Left lung (tissue), 14 donors: ENCODE measurements at places on chromosomes 4 and X. TPM values are rescaled to one million over a fixed set of nuclear protein-coding genes. Genes with fewer than 3 reads are reported as not detected.

- DNase-seq = no peak
Measured at GRCh38 chr4:142696334-142697122, 149.6 kb downstream of the INPP4B start.

GRCh38 chr4:144399927-144400326 lies 246.0 kb upstream of the HHIP start:
- no peak for DNase-seq

- no peak for DNase-seq
Measured at GRCh38 chrX:123983240-123983639, 21.7 kb downstream of the STAG2 start.

GRCh38 chrX:964831-965416 lies 247.5 kb downstream of the CRLF2 start:
- no peak for DNase-seq

- peak; percentile 53 for DNase-seq
Measured at GRCh38 chr4:95979961-95980876, 140.3 kb downstream of the PDHA2 start.

DNA sequence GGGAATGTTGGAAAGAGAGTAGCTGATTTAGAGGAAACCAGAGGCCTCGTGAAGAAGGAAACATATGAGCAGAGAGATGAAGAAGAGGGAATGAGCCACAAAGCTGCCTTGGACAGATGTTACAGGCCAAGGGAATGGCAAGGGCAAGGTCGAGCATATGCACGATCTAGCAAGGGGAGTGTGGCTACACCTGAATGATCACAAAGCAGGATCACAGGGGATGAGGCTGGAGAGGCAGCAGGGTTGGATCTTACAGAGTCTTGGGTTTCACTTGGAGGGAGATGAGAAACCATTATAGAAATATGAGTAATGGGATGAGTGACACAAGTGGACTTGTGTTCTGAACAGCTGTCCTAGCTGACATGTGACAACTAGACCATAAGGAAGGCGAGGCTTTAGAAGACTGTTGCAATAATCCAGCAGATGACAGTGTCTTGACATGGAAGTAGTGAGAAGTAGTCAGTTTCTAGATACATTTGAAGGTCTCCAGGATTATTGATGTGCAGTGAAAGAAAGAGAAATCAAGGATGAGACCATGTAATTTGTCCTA lies 58.7 kb downstream of the RASGEF1B start:
- no peak for DNase-seq

DNA sequence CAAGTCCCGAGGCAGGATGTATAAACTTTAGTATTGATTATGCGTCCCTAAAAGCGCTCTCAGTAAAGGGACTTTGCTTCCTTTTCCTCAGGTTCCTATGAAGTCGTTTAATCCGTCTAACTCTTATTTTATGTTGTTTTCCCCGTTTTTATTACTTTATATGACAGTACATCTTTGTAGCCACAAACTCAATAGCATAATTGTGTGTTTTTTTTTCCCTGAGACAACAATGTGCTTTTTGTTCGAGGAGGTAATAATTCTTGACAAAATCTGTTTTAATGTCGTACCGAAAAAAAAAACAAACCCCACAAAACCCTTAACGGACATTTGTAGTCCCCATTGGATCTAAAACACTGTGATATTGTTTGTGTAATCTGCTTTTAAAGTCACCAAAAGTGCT lies 17.9 kb upstream of the PPP2R3B start:
- DNase-seq = no peak

- DNase-seq = no peak
Measured at GRCh38 chrX:132877954-132878536, 80.4 kb downstream of the HS6ST2 start.

DNA sequence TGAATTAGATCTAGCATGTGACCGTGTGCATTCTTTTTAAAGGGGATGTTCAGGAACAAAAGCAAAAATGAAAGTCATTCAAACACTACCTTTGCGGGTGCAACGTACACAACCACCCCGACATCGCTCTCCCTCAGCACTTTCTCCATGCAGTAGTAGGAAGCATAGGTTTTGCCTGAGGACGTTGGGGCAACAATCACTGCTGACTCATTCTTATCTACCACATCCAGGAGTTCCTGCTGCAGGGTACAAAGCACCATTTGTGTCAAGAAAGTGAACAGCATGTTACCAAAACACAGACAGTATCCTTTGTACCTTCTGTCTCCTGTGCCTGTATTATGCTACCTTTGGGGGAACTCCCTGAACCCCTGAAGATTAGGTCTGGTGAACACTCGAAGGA lies 58.6 kb downstream of the DDX60L start:
- no peak for DNase-seq

- DNase-seq = no peak
Measured at GRCh38 chr4:2812612-2813354, 19.9 kb downstream of the SH3BP2 start.

- no peak for DNase-seq
Measured at GRCh38 chrX:40987413-40987812, 97.8 kb upstream of the USP9X start.

DNA sequence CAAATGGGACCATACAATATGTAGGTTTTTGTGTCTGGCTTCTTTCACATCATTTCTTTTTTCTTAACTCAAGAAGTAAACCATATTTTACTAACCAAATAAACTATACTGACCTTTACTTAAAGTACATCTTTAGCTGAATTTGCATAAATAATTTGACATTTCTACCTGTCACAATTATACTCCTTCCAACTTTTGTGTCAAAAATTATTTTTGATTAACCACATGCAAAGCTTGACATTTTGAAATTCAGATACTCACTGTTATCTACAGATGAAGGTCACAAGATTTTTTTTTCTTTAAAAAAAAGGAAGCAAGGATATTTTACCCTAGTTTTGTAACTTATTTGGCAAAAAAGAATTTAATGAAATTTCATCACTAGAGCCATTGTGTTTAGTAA lies 12.0 kb upstream of the RAB9A start:
- no peak for DNase-seq

DNA sequence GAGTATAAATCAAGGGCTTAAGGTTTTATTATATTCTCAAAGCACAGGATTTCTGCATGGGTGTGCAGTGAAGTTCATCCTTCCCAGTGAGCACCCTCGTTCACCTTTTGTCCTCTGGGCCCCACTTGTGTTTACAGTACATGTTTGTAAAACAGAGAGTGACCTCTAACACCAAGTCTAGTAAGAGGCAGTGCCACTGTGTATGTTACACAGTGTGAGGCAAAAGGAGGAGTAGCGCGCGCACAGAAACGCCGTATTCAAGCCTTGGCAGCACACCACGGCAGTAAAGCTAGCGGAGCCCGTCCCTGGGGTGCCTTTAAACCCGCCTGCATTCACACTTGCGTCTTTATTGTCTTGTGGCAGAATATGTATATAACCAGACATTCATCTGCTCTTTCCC lies 51.9 kb downstream of the CCNI start:
- peak; percentile 45 for DNase-seq

DNA sequence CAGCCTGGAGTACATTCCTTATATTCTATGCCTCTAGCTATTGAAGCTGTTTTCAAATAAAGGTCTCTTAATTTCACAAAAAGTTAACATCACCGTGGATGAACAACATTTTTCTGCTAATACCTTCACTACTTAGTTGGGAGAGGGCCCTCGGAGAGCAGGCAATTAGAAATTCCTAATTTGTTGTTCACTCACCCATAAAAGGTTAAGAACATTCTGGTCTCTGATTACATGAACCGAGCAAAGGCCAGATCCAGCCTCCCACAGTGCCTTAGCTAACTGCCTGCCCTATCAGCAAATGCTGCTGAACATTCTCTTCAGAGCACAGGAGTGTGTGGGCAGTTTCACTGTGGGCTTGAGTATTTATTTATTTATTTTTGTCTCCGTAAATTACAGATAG lies 36.0 kb upstream of the TTC29 start:
- DNase-seq = no peak

- DNase-seq = peak; percentile 65
Measured at GRCh38 chr4:102620697-102621497, 119.7 kb downstream of the NFKB1 start.

The LAP3 gene
- 72.8 TPM for polyA plus RNA-seq

The ATP8A1 gene
- 31.3 TPM for polyA plus RNA-seq

The EFHC2 gene
- polyA plus RNA-seq = 5.0 TPM

The KIAA1210 gene
- polyA plus RNA-seq = 1.8 TPM

The TEX28 gene
- polyA plus RNA-seq = not detected

The NLRP2B gene
- polyA plus RNA-seq = not detected

The MAGEA12 gene
- not detected for polyA plus RNA-seq

The SCRG1 gene
- polyA plus RNA-seq = 0.52 TPM
